ENCODE measurements at places on chromosomes 3 and 15.

DNA sequence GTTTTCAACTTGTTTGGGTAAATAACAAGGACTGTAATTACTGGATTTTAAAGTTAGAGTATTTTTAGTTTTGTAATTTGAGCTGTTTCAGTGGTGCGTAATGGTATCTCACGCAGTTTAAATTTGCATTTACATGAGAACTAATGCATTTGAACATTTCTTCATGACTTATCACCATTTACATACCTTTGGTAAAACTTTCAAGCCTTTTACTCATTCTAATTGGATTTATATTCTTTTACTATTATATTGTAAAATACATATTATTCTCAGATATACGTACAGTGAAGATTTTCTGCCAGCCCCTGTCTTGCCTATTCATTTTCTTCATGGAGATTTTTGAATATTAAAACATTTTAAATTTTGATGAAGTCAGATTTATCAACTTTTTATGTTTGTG is 703.8 kb downstream of the MECOM start:
- no peak for DNase-seq

- DNase-seq, result no peak
Measured at GRCh38 chr3:28322464-28322863, 26.1 kb upstream of the ZCWPW2 start.

DNA sequence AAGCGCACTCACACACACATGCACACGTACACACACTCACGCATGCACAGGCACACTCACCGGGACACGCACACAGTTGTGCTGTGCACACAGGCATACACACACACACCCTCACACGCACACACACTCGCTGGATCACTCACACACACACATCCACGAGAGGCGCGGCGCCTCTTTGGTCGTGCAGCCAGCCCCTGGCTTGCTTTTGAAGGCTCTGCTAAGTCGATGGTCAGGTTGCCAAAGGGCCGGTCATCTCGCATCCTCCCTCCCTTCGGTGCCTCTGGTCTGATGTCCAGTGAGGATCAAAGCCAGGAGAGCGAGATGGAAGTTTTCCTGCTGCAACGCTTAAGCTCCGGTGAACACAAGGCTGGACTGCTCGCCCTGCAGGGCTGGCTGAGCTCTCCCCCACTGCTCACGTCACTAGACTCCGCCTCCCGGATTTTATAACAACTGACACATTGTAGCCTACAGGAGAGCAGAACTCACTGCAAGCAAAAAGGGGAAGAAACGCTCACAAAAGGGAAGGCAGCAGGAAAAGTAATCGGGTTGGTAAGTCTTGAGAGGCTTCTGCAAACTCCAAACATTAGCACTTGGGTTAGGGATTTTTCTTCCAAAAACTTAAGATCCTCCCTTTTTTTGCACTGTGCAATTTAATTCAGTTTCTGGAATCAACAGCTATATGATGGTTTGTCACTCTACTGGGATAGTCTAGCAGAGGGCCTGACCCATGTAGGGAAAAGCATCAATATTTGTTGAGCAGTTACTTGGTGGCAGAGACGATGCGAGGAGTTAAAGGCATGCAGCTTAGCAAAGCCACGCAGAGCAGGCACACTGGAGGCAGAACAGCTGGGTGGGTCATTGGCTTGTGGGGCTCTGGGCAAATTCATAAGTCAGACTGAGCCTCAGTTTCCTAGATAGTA is at the start of gene SRGAP3:
Gene SRGAP3 (minus strand): TSS at position 374 of the 920 bp plus-strand sequence. CDS start 695 bp downstream, outside the sequence.
- peak; percentile 91 for DNase-seq

DNA sequence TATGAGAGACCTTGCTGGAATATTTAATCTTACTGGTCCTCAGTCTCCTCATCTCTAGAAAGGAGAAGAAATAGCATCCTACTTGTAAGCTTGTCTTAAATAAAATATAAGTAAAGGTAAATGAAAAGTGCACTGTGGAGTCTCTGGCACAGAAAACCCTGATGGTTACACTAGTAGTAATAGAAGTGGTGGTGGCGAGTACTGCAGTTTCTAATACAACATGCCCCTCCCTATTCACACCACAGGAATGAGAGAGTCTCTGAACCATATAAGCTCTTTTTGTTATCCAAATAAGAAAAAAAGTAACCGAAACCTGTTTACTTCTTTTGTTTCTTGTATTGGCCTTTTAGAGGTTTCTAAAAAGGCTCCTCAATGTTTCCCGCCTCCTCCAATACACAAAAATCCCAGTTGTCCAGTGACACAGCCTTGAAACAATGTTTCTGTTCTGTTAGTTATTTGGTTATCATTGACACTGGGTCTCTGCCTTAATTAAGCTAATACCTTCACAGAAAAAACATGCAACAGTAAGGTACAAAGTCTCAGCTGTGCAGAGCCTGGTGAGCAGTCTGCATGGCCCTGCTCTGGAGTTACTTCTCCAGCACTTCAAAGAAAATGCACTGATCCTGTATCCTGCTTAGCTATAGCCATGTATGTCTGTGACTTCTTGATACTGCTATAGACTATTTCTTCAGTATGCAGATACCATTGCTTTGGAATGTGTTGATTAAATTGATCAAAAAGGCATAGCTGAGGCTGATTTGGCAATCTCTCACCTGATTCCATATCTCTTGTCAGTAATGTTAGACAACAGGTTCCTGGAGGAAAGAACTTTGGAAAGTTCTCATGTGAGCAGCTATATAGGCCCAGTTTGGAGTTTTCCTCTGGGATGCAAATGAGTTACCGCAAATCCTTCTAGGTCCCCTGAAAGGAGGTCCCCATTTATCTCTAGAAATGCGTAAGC is 315.6 kb upstream of the IL12A start:
- no peak for DNase-seq

DNA sequence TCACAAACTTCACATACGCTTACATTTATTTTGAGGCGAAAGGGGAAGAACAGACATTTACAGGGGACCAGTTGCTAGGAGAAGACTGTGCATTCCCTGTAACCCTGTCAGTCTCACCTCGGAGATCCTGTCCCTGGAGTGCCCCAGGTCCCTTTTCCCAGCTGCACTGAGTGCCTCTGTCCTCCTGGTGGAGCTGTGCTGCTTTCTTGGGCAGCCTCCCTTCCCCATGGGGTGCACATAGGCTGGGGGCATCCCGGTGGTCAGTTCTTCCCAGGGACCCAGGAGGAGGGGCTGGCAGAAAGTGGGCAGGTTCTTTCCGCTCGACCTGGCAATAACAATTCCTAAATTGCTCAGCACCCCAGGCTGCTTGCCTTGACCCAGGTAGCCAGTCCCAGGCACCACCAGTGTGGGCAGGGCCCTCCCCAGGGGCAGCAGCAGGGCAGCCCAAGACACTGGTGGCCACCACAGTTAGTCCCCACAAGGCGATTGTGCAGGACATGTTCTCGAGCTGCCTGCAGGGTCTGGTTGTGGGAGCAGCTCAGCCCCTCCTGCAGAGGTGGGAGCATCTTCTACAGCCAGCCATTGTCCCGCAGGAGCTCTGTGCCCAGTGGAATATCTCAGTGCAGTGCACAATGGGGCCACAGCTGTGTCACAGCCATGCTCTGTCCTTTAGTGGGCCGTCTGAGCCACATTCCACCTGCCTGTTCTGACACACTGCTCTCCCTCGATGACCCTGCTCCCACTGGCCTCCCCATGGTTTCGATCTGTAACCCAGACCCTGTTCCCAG is 36.3 kb downstream of the APBA2 start:
- no peak for DNase-seq

DNA sequence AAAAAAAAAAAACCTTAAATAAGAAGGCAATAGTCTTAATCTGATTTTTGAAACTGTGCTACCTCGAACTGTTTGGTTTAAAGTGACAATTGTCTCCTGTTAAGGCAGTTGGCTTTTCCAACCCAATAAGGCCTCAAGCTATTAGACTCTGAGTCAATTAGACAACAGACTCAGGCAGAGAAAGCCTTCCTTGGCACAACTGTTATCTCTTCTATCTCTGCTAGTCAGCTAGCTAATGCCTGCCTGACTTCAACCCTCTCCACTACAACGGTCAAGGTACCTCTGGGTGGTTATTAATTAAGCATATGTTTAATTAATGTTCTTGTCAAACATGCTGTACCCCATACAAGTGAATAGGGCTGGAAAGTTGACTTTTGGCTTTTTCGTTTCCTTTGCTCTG is 110.2 kb upstream of the NLGN1 start:
- DNase-seq, result no peak

DNA sequence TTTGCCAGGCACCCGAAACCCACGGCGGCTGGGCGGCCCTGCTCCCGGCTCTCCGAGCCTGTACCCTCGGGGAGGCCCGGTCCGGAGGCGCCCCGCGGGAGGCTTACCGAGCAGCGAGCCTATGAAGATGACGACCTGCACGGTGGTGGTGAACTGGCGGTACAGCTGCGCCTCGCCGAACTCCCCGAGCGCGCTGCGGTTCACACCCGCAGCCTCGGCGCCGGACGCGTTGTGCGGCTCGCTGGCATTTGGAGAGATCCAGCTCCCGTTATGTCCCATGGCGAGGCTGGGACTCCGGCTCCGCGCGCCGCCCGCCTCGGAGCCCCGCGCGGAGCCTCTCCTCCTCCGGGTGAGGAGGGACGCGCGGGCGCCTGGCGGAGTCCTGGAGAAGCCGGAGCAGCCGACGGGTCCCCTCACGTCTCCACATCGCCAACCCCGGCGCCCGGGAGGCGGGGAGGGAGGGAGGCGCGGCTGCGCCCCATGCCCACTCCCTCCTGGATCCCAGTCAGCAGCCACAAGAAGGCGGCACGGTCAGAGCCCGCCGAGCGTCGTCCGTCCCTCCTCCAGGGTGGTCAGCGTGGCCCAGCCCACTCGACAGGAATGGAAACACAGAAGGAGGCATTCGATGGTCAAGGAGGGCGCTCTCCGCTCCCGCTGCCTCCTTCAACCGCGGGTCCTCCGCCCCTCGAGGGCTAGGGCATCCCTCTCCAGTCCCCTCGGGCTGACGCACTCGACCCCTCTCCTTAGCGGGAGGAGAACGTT is at the start of gene GPR176:
Gene GPR176 (minus strand): TSS at position 519 of the 762 bp plus-strand sequence. CDS start 240 bp downstream, at position 279.
- DNase-seq, result peak; percentile 90

DNA sequence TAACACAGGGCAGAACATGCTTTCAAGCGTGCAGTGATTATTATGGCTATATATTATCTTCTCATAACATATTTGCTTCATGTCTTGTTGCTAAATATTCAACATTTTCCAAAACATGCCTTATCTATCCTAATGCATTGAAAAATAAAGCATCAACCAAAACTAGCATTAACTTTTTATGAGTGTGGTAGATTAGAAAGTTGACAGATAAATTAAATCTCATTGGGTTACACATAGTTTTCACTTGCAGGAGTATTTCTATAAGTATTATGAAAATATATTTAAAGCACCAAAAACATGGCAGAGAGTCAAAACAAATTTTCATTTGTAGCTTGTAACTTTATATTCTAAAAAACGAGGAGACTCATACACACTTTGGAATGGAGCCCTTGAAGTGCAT is 141.5 kb downstream of the CADM2 start:
- DNase-seq, result no peak

All from cardiac muscle cell (in vitro differentiated cells and primary cell).